ENCODE measurements at places on chromosomes 13 and 19. TPM values are rescaled to one million over a fixed set of nuclear protein-coding genes. Genes with fewer than 3 reads are reported as not detected.

GRCh38 chr13:23074075-23074828 is 106.5 kb upstream of the SGCG start:
- no peak overlapping the region for H3K27ac ChIP-seq
- DNase-seq = no peak
- H3K4me1 ChIP-seq = no peaks in the 10 kb centered on the region

DNA sequence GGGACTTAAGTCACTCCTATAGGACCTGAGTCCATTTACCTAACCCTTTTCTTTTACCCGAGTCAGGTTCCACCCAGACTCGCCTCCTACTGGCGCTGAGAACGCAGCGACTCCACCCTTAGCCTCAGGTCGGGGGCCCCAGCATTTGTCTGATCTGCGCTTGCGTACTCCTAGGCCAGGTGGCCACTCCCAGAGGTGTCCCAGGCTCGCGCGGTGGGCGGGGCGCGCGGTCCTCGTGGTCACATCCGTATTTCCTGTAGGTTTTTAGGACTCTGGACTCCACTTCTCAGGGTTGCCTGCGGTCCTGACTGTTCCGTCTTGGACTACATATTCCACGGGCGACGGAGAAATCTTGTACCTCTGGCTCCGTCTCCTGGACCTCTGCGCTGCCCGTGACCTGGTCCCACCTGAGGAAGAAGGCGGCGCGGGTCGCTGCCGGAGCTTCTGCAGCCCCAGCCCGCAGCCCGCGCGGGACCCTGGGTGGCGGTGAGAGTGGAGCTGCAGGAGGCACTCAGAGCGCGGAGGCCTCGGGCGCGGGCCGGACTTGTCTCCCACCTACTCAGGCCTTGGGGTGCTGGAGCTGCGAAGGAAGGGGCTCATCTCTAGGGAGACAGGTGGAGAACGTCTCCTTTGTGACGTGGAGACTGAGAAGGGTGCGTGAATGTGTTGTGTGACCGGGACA is 11.0 kb upstream of the ZNF573 start:
- no peak overlapping the region for H3K27ac ChIP-seq
- H3K4me3 ChIP-seq = no peak overlapping the region
- peaks cover 2% of the 10 kb centered on the region for H3K36me3 ChIP-seq
- H3K4me1 ChIP-seq = no peaks in the 10 kb centered on the region
- H3K27me3 ChIP-seq = no peaks in the 10 kb centered on the region

DNA sequence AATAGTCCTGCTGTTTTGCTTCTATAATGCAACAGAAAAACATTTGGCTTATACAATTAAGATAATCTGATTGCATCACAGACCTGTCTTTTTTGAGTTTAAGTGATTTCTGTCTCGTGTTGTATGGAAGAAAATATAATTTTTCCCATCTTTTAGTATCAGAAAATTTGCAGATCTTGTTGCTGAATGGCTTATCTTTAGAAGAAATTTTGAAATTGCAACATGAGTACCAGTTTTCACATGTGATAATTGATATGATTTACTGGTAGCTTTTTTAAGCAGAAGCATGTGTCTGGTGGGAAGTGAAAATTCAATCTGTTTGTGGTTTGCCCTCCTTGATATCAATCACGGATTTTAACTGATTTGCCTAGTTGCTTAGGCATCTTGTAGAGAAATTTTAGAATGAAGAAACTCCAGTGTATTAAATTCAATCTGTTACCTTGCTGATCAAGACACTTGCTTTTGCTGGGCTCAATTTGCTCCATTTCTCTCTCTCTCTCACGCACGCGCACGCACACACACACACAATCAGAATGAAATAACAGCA is 89.8 kb upstream of the MYCBP2 start:
- no peak for DNase-seq
- H3K27me3 ChIP-seq = no peaks in the 10 kb centered on the region
- H3K36me3 ChIP-seq = no peaks in the 10 kb centered on the region
- H3K4me1 ChIP-seq = no peaks in the 10 kb centered on the region
- no peak overlapping the region for H3K4me3 ChIP-seq

- H3K27ac ChIP-seq = peak overlapping the region; percentile 7
- H3K4me3 ChIP-seq = no peak overlapping the region
- H3K36me3 ChIP-seq = peaks cover 44% of the 10 kb centered on the region
Observed at GRCh38 chr13:40626977-40627376, 39.5 kb downstream of the FOXO1 start.

The SMAD9 gene
- total RNA-seq = 0.11 TPM

The KLK6 gene
- total RNA-seq = not detected

The CYP2A6 gene
- not detected for total RNA-seq

The RASGRP4 gene
- 1.4 TPM for total RNA-seq

DNA sequence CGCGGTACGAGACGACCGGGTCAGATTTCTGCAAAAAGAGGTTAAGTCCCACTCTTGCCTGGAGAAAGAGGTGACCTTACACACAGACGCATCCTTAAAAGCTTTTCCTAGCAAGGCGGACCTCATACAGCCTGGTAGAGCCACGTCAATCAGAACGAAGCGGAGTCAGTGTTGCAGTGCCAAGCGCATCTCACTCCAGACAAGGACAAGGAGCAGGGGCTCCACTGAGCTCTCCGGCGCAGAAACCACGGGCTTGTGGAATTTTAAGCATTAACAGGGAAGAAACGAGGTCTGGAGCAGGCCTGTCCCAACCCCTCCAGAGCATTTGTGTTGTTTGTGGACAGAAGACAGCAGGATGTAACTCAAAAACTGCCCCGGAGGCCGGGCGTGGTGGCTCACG is 7.1 kb downstream of the EEF2 start:
- H3K27me3 ChIP-seq = no peaks in the 10 kb centered on the region
- peaks cover 65% of the 10 kb centered on the region for H3K36me3 ChIP-seq
- no peak overlapping the region for H3K4me3 ChIP-seq
- H3K4me1 ChIP-seq = peaks cover 28% of the 10 kb centered on the region

GRCh38 chr13:71054358-71054757 is 812.6 kb downstream of the DACH1 start:
- H3K27ac ChIP-seq = no peak overlapping the region
- no peaks in the 10 kb centered on the region for H3K36me3 ChIP-seq
- no peak overlapping the region for H3K4me3 ChIP-seq
- no peaks in the 10 kb centered on the region for H3K4me1 ChIP-seq
- H3K27me3 ChIP-seq = no peaks in the 10 kb centered on the region
- no peak for DNase-seq

The SMIM44 gene
- not detected for total RNA-seq

GRCh38 chr19:54959840-54960239 is 6.3 kb upstream of the NLRP2 start:
- H3K4me1 ChIP-seq = peaks cover 2% of the 10 kb centered on the region
- peaks cover 7% of the 10 kb centered on the region for H3K27me3 ChIP-seq
- no peak for DNase-seq

GRCh38 chr19:3094601-3095440 is 659 bp downstream of the GNA11 start:
- peak overlapping the region; percentile 67 for H3K4me3 ChIP-seq
- peaks cover 5% of the 10 kb centered on the region for H3K27me3 ChIP-seq
- DNase-seq = peak; percentile 63
- no peak overlapping the region for H3K27ac ChIP-seq
- no peaks in the 10 kb centered on the region for H3K36me3 ChIP-seq

- no peak for DNase-seq
- peaks cover 2% of the 10 kb centered on the region for H3K27me3 ChIP-seq
- no peak overlapping the region for H3K27ac ChIP-seq
- no peaks in the 10 kb centered on the region for H3K4me1 ChIP-seq
Observed at GRCh38 chr13:103275722-103276121, 209.5 kb upstream of the SLC10A2 start.

DNA sequence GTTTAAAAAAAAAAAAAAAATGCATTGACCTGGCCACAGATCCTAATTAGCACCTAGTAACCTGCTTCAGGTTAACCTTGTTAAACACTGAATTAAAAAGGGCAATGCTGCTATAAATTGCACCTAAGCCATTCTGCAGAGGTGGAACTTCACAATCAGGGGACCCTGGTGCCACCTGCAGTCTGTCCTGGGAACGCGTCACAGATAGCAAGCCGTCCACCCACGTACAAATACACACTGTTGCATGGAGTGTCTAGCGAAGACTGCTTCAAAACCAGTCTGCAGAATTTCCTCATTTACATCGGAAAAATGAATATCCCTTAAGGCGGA is 169.3 kb downstream of the COL4A1 start:
- H3K27ac ChIP-seq = peak overlapping the region; percentile 73
- H3K4me3 ChIP-seq = peak overlapping the region; percentile 66
- H3K36me3 ChIP-seq = no peaks in the 10 kb centered on the region
- peaks cover 10% of the 10 kb centered on the region for H3K4me1 ChIP-seq
- peaks cover 39% of the 10 kb centered on the region for H3K27me3 ChIP-seq

- H3K36me3 ChIP-seq = no peaks in the 10 kb centered on the region
- no peak overlapping the region for H3K27ac ChIP-seq
- H3K27me3 ChIP-seq = no peaks in the 10 kb centered on the region
- no peaks in the 10 kb centered on the region for H3K4me1 ChIP-seq
Observed at GRCh38 chr19:4464815-4465581, 7.1 kb upstream of the HDGFL2 start.

- H3K4me3 ChIP-seq = no peak overlapping the region
- no peaks in the 10 kb centered on the region for H3K27me3 ChIP-seq
- peaks cover 25% of the 10 kb centered on the region for H3K4me1 ChIP-seq
- peaks cover 13% of the 10 kb centered on the region for H3K36me3 ChIP-seq
- no peak for DNase-seq
Observed at GRCh38 chr13:114311908-114312307, 2.4 kb upstream of the CHAMP1 start.

The JAK3 gene
- total RNA-seq = 126 TPM

DNA sequence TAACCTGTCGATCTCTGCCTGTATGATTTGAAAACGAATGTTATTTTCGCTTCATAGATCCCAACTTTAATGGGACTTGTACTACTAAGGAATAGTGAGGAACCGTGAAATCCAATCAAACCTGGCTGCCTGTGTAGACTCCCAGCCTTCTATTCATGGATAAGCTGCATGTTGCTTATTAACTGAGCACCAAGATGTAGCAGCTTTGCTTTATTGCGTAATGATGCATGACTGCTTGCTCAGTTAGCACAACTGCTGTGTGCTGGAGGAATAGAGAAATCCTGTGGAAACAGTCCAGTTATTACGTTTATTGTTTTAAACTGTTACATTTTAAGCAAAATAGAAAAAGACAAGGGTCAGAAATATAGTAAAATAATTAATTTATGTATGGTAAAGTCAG is 108.2 kb downstream of the SHISA2 start:
- H3K27ac ChIP-seq = no peak overlapping the region
- no peak for DNase-seq
- no peak overlapping the region for H3K4me3 ChIP-seq

DNA sequence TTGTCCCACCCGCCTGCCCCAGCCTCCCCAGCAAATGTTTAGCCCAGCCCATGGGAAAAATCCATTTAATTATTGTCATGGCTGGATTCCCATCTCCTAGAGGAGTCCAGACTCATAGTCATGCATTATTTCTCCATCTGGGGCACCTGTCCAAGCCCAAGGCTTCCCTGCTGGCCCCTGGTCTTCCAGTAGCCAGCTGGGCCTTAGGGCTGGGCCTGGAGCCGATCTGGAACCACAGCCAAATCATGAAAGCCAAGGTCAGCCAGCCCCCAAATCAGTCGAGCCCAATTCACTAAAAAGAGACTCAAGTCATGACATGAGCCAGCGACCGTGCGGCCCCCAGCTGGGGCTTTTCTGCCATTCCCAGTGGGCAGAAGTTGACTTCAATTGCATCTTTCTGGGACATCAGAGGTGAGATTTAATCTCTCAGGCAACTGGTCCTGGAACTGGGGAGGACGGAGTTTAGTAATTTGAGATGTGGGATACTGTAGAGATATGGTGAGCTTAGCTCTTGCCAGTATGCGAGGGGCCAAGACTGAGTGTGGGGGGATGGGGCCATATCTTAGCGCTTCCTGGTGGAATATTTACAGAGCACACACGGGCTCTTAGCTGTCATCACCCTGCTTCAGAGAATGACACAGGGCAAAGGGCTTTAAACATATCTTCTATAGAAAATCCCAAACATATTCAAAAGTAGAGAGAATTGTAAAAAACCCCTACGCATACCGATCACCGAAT is 9.4 kb upstream of the PGLYRP2 start:
- H3K27me3 ChIP-seq = peaks cover 2% of the 10 kb centered on the region
- no peak overlapping the region for H3K27ac ChIP-seq
- no peak overlapping the region for H3K4me3 ChIP-seq
- H3K4me1 ChIP-seq = peaks cover 6% of the 10 kb centered on the region
- DNase-seq = no peak

DNA sequence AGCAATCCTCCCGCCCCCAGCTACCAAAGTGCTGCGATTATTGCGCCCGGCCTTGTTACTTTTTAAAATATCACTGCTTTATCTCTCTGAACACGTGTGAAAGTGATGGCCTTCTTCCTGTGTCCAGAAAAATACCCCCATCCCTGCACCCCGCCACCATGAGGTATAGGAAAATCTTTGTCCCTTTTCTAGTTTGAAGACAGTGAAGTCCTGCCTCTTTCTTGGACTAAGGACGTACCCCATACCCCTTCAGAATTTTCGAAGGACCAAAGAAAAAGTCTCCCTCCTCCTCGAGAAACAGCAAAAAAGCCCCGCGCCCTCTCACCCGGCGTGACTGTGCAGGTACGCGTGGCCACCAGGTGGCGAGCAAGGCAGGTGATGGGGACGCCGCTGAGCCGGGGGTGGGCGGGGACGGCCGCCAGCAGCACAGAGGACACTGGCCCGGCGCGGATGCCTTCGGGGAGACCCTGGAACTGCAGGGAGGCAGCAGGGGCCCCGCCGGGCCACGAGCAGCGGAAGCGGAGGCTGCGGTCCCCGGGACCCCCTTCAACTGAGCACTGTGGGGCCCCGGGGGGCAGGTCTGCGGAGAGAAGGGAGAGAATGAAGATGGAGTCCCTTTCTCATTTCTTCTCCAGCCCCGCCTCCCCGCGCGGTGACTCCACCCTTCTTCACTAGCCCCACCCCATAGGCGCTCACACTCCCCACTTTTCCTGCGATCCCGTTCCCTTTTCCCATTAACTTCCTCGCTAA is 3.2 kb downstream of the VSIG10L start:
- H3K27ac ChIP-seq = peak overlapping the region; percentile 82
- no peaks in the 10 kb centered on the region for H3K36me3 ChIP-seq
- peak; percentile 95 for DNase-seq
- peaks cover 13% of the 10 kb centered on the region for H3K4me1 ChIP-seq
- H3K27me3 ChIP-seq = peaks cover 1% of the 10 kb centered on the region

DNA sequence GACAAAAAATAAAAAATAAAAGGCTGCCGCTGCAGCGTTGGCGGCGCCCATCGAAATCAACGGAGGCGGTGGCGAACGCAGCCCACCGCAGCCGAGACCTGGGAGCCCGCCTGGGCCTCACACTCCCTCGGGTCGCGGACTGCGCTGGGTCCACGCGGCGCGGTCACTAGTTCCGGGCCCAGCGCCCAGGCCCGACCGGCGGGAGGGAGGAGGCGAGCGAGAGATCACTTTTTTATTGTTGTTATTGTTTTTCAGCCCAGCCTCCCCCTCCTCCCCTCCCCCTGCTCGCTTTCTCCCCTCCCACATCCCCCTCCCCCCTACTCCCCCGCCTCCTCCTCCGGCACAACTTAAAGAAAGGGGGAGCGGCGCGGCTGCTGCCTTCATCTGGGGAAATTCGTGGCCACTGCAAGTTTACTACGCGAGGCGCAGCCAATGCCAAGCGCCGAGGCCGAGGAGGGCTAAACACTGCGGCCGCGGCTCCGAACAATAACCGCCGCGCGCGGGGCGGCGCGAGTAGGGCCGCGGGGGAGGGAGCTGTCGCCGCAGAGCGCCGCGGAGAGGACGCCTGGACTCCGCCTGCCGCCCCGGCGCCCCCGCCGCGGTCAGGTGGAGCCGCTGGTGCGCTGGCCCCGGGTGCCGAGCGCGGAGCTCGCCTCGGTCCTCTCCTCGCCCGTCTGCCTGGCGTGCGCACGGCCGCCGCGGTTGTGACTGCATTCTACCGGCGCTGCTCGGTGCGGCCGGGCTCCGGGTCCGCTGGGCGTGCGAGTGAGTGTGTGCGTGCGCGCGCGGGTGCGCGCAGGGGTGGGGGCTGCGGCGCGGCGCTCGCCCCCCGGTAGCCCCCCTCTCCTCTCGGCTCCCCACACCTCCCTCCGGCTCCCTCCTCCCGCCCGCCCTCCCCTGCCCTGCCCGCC is 505 bp upstream of the ZIC2 start:
- peaks cover 64% of the 10 kb centered on the region for H3K27me3 ChIP-seq
- no peak for DNase-seq
- H3K4me3 ChIP-seq = peak overlapping the region; percentile 38
- H3K36me3 ChIP-seq = peaks cover 9% of the 10 kb centered on the region

The GDF15 gene
- not detected for total RNA-seq
